Stimulated activated CD8-positive, alpha-beta memory T cell treated with anti-CD3 and anti-CD28 coated beads, Interleukin-7, amount 100 ng/mL, for 24 hours (primary cell): ENCODE measurements at places on chromosomes 16 and 17.

- DNase-seq = no peak
Measured at GRCh38 chr17:29565643-29566472, 979 bp downstream of the ABHD15 start.

GRCh38 chr17:76517638-76518038 is 16.4 kb upstream of the RHBDF2 start:
- DNase-seq = no peak

- DNase-seq = peak; percentile 56
Measured at GRCh38 chr17:17812211-17813054, 24.4 kb downstream of the SREBF1 start.

DNA sequence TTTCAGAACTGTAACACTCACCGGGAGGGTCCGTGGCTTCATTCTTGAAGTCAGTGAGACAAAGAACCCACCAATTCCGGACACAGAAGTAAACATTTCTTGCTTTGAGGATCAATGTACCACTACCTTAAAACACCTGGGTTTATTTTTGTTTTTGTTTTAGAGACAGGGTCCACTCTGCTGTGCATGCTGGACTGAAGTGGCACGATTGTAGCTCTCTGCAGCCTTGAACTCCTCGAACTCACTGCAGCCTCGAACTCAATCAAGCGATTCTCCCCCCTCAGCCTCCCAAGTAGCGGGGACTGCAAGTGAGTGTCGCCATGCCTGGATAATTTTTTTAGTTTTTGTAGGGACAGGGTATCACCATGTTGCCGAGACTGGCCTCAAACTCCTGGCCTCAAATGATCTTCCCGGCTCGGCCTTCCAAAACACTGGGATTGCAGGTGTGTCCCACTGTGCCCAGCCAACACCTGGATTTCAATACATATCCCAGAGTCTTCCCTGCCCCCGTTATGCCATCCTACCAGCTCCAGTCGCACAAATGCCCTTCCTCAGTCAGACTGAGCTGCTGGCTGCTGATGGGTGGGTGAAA is 13.0 kb upstream of the CES4A start:
- DNase-seq = no peak

GRCh38 chr17:74117087-74117698 is 86.3 kb upstream of the RPL38 start:
- no peak for DNase-seq

DNA sequence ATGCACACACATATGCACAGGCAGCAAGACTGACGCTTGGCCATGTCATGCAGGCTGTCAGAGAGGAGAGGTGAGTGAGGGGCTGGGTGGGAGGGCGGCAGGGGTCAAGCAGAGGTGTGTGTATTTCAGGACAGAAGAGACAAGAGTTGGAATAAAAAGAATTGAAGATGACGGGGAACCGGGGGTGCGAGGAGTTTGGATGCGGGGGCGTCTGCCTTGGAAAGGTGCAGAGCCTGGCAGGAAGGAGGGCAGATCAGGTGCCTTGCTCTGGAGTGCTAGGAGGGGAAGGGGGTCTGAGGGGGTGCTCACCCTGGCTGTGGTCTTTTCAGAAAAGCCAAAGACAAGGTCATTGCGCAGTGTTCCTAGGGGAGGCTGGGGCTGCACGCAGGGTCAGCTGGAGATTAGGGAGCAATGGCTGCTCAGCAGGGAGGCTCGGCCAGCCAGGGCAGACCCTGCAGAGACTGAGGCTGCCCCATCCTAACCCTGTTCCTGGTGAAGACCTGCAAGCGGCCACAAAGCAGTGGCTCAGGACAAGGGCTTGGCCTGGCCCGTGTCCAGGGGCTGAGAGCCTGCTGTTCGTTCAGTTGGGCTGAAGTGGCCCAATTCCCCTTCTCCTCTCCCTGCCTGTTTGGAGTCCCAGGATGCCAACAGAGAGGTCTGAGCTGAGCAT is 23.7 kb upstream of the CBX4 start:
- DNase-seq = no peak

GRCh38 chr17:10360578-10360977 is 12.2 kb downstream of the MYH13 start:
- DNase-seq = no peak

- no peak for DNase-seq
Measured at GRCh38 chr16:74567901-74568300, 39.0 kb downstream of the GLG1 start.

GRCh38 chr17:4766201-4766600 is 5.5 kb upstream of the TM4SF5 start:
- DNase-seq = no peak

DNA sequence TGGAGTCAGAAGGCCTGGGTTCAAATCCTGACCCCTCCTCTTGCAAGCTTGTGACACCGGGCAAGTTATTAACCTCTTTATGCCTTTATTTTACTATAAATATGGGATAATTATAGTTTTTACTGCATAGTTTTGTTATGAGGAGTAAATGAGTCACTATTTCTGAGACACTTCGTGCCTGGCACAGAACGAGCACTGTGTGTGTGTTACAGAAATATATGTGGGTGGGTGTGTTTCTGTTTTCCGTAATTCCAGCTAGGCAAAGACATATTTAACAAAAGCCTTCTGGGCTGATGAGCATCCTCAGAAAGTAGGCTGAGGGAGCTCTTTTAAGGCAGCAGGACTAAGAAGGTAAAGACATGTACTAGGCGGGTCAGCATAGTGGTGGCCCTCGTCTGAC is 417.9 kb downstream of the MAF start:
- no peak for DNase-seq

GRCh38 chr16:24036614-24037013 is 200.8 kb downstream of the PRKCB start:
- no peak for DNase-seq

GRCh38 chr17:58046239-58047094 is 36.8 kb upstream of the DYNLL2 start:
- no peak for DNase-seq

DNA sequence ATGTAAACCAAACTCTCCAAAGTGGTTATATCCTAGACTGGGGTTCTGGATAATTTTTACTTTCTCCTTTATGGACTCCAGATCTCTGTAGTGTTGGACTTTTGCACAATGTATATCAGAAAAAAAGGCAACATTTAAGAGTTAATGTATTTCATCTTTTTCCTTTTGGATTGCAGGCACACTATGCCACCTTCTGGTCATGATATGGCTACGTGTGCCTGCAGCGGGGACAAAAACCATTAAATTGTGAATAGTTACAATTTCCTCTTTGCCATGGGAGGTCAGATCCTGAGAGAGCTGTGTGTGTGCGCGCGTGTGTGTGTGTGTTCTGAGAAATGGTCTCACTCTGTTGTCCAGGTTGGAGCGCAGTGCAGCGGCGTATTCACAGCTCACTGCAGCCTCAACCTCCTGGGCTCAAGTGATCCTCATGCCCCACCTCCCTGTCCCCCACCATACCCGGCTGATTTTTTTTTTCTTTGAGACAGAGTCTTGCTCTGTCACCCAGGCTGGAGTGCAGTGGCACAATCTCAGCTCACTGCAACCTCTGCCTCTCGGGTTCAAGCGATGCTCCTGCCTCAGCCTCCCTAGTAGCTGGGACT is 4.3 kb upstream of the SGF29 start:
- no peak for DNase-seq

DNA sequence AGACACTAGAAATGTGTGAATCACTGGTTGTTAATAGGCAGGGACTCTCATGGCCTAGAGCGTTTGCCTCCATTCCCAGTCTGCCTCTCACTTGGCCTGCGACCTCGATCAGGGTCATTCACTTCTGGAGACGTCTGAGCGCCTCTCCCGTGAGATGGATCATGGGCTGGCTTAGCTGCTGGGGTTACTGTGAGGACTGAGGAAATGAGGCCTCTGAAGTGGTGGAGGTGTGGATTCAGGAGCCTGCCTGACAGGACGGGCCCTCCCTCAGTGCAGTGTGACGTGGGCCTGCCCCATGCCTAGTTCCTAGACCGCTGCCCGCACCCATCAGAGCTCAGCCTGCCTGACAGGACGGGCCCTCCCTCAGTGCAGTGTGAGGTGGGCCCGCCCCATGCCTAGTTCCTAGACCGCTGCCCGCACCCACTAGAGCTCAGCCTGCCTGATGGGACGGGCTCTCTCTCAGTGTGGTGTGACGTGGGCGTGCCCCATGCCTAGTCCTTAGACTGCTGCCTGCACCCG is 61.9 kb downstream of the BANP start:
- DNase-seq = no peak

DNA sequence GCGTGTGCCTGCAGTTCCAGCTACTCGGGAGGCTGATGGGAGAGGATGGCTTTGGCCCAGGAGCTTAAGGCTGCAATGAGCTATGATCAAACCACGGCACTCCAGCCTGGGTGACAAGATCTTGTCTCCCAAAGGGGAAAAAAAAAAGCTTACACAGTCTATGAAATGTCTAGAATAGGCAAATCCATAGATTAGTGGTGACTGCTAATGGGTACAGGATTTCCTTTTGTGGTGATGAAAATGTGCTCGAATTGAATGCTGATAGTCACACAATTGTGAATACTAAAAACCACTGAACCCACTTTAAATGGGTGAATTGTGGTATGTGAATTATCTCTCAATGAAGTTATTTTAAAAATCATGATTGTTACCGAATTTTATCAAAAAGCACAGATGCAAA is 14.9 kb downstream of the USP7 start:
- DNase-seq = no peak

GRCh38 chr17:73552300-73553048 is 91.8 kb downstream of the SDK2 start:
- no peak for DNase-seq

GRCh38 chr16:53673189-53673588 is 30.5 kb downstream of the RPGRIP1L start:
- no peak for DNase-seq

- no peak for DNase-seq
Measured at GRCh38 chr16:30758988-30759491, 2.8 kb downstream of the CFAP119 start.

DNA sequence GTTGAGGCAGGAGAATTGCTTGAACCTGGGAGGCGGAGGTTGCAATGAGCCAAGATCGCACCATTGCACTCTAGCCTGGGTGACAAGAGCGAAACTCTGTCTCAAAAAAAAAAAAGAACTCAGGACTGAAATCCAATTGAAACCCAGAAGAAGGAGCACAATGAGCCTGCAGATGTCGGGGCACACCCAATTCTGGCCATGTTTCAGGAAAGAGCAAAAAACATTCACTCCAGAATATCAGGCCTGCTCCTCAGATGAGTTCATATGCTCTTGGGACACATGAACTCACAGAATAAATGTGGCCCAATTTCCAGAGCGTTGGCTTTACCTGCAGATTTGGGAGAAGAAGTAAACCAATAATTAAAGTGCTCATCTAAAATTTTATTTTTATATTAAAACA is 3.0 kb upstream of the CMTM2 start:
- no peak for DNase-seq

- no peak for DNase-seq
Measured at GRCh38 chr16:54568906-54569807, 282.6 kb upstream of the IRX3 start.

DNA sequence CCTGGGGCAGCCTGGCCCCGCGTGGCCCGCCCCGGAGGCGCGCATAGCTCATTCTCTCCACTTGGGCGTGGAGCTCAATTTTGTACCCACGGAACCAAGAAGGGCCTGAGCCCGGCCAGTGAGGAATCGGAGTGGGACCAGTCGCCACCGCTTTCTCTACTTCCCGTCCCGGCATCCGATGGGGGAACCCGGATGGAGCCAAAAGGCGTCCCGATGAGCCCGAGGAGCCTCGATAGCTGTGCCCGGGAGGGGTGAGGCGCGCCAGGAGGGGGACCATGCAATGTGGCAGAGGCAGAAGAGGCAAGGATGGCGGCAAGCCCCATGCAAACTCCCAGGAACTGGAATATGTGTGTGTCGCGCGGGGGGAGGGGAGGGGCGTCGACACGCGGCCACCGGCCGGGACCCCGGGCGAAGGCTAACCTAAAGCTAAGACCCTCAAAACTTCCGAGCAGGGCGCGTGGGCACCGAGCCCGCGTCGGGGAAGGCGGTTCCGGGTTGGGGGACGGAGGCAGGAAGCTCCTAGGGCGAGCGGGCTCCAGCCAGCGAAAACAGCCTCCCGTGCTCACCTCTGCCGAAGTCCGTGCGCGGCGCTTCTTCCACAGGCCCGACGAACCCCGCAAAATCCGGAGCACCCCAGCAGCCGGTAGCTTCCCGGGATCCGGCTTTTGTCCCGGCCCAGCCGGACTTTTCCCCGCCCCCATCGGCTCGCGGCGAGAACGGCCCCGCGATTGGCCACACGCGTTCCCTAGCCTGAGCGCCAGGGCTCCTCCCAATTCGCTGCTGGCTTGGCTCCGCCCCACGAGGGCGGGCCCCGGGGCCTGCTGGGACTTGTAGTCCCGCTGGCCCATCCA is at the start of gene ACLY:
TSS of gene ACLY (minus strand) at position 638 of the 851 bp plus-strand sequence. CDS start 5,078 bp downstream, outside the sequence.
- peak; percentile 88 for DNase-seq

DNA sequence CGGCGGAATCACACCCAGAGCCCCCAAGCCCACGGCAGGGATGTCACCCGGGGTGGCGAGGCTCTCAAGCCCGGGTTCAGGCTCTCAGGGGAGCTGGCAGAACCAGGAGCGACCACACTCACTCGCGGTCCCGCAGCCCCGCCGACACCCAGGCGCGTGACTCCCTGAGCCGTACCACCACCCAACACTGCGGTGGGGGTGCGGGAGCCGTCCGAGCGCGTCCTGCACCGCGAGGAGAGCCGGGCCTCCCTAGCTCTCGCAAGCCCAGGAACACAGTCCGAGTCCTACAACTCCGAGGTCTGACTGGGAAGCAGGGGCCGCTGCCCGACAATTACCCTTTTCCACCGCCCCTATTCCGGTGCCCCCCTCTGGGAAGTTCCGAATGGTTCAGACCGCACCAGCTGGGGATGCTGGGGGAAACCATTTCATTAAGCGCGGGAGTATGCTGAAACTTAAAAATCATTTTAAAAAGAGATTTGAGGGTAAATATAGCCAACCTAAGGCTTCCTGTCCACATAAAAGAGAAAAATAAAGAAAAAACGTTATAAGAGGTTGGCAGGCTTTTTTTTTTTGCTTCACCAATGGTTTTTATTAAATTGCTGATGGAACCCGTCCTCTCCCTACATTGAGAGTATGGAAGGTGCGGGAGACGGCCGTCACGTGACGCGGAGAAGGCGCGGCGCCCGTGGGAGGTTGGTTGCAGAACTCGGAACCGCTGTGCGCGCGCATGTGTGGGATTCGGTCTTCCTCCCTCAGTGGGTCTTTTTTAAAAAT is at the start of gene FLCN:
TSS of gene FLCN (minus strand) at position 143 of the 774 bp plus-strand sequence. CDS start 9,031 bp downstream, outside the sequence.
- peak; percentile 82 for DNase-seq

DNA sequence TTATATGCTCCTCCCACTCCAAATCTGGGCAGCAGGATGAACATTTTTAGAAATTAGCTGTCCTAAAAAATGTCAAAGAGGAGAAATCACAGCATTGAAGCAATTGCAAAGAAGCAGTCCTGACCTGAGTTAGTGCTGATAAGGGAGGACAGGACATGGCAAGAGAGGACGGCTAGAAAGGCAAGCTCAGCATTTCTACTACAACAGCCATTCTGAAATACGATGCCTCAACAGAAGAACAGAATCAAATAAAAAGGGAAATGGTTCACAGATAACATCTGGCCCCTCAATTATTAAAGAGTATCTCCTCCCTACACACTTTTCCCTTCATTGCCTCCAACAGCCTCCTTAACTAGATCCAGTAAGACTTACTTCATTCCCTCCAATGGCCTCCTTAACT is 18.3 kb downstream of the VPS53 start:
- DNase-seq = no peak
